ENCODE measurements at places on chromosomes 5 and 9.

DNA sequence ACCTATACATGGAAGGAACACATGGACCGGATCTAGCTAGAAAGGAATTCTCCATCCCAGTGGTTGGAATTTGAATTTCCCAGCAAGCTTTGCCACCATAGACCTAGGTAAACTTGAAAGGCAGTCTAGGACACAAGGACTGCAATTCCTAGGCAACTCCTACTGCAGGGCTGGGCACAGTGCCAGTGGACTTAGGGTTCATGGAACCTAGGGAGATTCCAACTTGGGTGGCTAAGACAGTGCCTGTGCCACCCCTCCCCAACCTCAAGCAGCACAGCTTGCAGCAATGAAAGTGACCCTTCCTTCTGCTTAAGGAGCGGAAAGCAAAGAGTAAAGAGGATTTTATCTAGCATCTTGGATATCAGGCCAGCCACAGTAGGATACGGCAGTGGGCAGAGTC, 663.3 kb downstream of the ELAVL2 start:
- DNase-seq = no peak

- DNase-seq = no peak
These were observed 329.0 kb upstream of the PANK3 start for GRCh38 chr5:168908207-168908606.

GRCh38 chr9:79889369-79889768, 317.6 kb downstream of the TLE4 start:
- DNase-seq = no peak

DNA sequence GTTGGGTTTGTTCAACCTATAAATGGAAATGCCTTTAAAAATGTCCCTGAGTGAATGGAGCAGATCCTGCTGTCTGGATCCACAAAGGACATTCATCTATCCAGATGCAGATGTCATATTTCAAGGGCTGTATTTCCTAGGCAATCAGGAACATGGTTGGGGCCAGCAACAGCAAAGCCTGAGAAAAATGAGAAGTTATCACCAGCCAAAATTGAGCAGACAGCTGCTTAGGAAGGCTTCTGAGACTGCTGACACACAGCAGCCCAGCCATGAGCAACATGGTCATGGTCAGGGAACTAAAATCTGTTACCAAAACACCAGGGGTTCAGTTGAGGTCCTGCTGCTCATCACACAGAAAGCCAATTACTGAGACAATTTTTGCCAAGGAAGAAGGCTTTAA, 9.2 kb upstream of the IL7R start:
- no peak for DNase-seq

DNA sequence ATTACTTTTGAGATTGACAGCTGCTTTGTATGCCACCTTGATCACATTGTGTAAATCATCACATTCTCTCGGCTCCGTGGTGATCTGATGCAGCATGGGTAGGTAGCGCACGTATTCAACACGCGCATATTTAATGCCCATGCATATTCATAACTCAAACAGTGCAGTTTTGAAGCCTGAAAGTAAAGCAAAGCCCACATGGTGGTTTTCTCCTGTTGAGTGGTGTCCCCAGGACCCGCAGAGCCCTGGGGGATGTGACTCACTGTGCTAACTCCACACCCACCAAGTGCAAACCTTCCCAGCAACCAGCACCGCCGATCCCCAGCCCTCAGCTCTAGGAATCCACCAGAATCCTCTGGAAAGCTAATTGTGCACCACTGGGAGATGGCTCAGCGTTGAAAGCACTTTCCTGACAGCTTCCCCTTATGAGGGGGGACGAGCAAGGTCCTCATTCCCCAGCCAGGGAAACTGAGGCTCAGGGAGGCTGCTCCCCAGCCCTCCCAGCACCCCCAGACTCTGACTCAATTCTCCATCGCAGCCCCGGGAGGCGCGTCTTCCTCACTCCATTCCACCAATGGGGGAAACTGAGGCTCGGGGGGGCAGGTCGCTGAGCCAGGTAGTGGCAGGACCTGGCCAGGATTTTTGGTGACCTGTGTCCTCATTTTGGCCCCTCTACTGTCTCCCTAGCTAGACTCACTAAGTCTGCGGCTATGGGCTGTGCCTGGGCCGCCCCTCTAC, 46.4 kb downstream of the SARDH start:
- no peak for DNase-seq

DNA sequence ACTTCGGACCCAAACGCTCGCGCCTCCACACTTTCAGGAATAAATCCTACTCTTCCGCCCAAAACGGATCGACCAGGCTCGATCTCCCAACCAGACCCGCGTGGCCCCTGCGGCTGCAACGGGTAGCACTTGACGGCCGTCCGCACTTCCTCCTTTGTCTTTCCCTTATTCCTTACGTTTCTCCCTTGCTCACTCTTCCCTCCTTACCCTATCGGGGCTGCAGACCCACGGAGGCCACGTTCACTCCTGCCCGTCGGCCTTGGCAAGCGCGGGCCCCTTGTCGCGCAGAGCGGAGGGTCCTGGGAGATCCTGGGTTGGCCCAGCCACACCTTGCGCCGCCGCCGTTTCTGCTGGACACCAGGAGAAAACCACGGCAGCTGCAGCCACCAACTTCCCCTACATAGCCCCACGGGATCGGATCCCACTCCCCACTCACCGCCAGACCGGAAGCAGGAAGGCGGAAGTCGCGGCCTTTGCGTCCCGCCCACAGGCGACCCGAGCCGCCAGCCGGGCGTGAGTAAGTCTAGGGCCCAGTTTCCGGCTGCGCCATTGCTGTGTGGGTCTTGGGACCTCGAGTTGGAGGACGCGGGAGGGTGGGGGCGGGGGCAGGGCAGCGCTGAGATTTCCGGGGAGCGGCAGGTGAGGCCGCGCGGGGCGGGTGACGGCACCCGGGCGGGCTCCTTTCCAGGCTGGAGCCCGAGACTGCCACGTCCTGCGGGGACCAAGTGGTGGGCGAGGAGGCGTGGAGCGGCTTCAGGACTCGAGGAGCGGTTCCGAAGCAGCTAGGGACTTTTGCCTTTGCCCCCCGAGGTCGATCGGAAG, at the start of gene SMIM15:
Gene SMIM15, minus strand, starts transcription at position 459 of the 822 bp plus-strand sequence. CDS start 2,297 bp downstream, outside the sequence.
- peak; percentile 81 for DNase-seq

GRCh38 chr5:169339869-169340268, 38.9 kb upstream of the SLIT3 start:
- DNase-seq = no peak

DNA sequence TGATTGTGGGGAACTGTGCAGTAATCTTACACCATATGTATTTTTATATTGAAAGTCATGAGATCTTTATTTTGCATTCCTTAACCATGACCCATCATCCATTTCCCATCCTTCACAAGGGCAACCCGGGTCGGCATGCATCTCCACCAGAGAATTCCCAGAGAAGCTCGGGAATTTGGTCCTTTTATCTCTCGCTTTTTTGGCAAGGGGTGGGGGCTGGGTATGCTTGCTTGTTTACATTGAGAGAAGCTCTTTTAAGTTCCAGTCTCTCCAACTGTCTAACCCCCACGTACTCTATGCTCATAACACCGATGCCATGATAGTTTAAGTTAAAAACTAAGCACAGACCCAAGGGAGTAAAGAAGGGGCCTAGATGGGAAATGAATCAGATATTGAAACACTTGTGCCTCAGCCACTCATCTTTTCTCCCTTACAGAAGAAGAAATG, 109.9 kb upstream of the NFIB start:
- DNase-seq = no peak

DNA sequence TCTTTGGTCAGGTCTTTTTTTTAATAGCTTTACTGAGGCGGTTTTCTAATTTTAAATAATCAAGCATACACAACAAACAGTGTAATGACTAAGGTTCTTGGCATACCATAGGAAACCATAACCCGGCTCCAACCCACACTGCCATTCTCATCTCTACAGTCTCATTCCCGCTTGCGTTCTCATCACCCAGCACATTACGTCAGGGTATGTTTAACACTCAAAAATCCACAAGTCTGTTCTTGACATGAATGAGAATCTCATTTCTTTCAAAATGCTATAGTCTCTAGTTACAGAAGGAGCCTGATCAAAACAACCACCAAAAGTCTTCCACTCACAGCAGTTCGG, 505 bp downstream of the C5orf34 start:
- no peak for DNase-seq

DNA sequence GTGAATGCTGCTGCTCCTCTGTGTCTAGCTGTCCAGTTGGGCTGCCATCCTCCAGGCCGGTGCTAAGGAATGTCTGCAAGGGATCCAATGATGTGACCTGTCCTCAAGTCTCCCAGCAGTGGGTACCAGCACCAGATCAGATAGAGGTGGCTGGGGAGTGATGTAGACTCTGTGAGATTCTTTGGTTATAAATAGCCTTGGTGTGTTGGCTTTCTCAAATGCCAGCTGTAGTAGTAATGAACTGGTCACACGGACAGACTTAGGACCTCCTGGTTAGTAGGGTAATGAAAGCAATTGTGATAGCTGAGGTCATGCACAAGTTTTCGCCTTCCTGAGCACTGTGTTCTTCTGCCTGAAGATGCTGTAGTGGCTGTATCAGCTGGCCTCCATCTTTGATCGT, 29.9 kb upstream of the RANBP6 start:
- DNase-seq = no peak

GRCh38 chr5:148091991-148092964, 28.5 kb downstream of the SPINK5 start:
- no peak for DNase-seq

DNA sequence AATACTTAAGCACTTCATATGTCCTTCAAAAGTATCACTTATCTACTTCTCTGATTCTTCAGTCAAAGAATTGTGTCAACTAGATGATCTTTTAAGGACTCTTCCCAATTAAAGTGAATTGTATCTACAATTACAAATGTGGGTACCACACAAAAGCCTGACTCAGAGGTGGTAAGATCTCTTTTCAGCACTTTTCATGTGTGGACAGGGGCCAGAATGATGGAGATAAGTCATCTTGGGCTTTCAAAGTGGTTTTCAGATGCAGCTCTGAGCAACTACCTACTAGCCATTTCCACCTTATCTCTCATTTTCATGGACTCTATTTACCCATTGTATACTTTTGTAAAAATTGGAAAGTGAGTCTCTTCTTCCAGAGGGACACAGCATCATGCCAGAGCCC, 8.4 kb downstream of the COX7C start:
- DNase-seq = no peak

DNA sequence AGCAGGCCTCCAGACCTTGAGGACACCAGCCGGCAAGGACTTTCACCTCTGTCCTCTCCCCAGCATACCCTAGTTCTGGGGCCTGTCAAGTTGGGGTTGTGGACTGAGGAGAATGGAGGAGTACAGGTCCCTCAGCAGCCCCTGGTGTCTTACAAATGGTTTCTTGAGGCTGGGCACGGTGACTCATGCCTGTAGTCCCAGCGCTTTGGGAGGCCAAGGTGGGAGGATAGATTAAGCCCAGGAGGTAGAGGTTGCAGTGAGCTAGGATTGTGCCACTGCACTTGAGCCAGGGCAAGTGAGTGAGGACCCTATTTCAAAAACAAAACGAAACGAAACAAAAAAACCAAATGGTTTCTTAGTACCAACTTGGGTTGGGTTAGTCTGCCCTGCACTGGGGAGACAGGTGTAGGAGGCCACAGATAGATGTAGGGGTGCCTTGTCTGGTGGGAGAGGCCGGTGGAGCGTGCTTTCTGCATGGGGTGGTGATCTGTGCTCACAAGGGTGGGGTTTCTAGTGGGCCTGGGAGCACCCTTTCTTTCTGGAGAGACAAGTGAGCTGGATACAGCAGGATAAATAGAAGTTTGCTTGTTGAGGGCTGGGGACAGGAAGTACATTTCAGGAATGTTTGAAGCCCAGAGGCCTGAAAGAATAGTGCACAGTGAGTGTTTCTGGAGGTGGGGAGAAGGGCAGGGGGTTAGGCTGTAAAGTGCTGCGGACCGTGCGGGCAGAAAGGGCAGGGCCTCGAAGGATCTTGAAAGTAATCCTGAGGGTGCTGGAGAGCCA, 37.7 kb upstream of the PSD2 start:
- DNase-seq = no peak

GRCh38 chr9:27749838-27750237, 176.6 kb upstream of the C9orf72 start:
- no peak for DNase-seq

DNA sequence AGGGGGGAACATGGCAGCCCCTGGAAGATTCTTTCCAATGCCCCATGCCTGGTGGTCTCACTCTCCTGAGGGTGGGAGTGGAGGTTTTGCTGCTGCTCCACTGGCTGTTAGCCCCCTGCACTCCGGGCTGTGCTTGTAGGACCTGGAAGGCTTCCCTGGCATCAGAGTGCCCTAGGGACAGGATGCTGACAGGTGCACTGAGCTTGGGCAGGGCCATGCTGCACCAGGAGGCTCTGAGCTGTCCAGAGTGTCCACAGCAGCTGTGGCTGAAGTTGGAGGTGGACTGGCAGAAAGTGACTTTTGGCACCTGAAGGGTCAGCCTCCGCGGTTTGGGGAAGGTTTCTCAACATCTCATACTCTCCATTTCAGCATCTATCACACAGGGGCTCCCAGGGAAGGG, 249.1 kb downstream of the GADD45G start:
- DNase-seq = peak; percentile 79

DNA sequence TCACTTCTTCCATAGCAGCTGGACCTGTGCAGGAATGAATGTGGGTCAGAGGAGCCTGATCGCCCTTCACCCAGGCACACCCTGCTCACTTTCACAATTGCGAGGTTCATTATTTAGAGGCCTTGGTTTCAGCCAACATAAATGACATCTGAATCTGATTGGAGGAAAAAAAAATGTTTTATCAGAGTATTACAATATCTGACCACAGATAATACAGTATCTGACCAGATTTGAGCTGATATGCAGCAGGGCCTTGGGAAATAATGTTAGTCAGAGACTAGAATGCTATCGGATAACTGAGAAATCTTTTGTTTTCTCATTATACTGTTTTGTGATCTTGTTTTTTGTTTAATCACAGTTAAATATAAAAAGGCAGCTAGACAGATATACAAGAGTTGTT, 7.7 kb downstream of the ICE1 start:
- no peak for DNase-seq

DNA sequence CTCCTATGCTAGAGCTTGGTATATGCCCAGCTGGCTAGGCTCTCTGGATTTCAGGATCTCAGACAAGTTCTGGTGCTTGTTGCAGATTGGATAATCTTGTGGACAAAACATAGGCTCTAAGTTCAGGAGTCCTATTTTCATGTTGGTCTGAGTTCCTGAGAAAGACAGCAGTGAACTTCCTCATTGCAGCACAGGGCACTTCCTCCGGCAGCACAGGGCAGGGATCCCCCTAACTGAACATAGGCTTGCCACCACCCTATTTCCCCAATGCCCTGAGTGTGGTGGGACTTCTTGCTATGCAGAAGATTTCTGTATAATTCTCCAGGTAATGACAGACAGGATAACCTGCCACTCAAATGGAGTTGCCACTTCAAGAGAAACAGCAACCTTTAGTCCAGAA, 220.1 kb downstream of the PIK3R1 start:
- no peak for DNase-seq

GRCh38 chr5:132838516-132839282, 8.3 kb upstream of the SHROOM1 start:
- DNase-seq = no peak

DNA sequence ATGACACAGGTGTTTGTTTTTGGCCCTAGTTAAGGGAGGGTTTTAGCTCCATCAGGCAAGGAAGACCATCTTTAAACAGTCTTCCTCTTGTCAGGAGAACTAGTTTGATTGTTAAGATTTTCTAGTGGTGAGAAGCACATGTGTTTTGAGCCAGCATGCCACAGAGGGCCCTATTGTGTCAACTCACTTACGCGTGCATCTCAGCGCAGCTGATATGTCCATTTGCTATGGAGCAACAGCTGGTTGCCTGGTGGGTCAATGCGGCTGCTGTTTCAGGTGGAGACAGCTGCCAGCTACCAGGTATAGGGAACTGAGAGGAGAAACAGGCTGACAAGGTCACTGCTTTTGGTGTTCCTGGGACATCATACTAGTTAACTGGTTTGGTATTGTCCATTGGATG, 100.5 kb upstream of the PRRC1 start:
- no peak for DNase-seq

GRCh38 chr9:106486685-106487084, 376.3 kb upstream of the ZNF462 start:
- no peak for DNase-seq
